ENCODE measurements at places on chromosomes 3 and 15.

DNA sequence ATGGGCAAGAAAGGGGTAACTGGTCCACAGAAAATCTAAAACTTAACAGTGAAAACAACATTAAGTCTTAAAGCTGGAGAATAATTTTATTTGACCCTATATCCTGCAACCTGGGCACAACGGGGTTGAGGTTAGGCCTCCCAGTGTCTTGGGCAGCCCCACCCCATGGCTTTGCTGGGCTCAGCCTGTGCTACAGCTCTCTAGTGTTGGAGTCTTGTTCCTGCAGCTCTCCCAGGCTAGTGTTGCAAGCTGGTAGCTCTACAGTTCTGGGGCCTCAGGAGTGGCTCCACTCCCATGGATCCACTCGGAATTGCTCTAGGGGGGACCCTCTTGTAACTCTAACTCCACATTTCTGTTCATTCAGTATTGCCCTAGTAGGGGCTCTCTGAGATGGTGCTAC is 24.9 kb upstream of the GNB4 start:
- DNase-seq: no peak

DNA sequence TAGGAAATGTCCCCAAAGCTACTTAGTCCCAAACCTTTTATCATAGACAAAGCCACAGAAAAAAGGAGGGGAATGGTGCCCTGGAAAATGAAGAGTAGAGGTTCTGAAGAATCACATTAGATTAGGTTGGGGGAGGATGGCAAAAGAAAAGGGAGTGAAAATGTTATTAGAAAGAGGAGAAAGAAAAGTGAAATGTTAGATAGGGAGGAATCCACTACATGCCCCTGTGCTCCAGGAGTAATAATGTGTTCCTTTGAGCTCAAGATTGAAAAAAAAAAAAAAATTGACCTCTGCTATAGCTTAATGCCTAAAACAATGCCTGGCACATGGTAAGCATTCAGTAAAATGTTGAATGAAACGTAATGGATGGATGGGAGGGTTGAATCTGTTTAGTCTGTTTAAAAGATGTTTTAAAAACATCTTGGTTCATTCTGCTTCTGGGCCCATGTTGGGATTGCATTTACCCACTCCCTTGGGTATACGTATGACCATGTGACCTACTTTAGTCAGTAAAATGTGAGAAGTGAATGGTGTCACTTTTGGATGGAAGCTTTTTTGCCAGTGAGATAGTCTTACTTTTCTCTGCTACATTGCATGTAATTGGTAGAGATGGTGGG is 19.0 kb downstream of the MAPK6 start:
- no peak for DNase-seq

- no peak for DNase-seq
Observed at GRCh38 chr3:18645619-18646018, 220.5 kb upstream of the SATB1 start.

- no peak for DNase-seq
Observed at GRCh38 chr3:147417551-147418295, 8.6 kb downstream of the ZIC1 start.

DNA sequence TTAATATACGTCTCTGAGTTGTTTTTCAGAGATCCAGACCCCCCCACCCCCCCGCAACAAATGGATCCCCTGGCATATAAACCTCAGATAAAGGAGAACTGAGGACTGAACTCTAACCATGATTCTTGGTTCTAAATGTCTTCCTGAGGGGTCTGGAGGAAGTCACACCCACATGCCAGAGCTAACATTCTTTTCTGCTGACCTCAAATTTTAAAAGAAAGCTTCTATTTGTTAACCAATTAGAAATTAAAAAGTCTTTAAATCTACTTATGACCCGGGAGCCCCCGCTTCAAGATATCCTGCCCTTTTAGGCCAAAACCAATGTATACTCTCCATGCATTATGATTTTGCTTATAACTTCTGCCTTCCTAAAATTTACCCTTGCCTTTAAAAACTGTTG is 188.3 kb downstream of the ECT2 start:
- no peak for DNase-seq

GRCh38 chr3:174010907-174011306 is 613.4 kb downstream of the NLGN1 start:
- DNase-seq: no peak

DNA sequence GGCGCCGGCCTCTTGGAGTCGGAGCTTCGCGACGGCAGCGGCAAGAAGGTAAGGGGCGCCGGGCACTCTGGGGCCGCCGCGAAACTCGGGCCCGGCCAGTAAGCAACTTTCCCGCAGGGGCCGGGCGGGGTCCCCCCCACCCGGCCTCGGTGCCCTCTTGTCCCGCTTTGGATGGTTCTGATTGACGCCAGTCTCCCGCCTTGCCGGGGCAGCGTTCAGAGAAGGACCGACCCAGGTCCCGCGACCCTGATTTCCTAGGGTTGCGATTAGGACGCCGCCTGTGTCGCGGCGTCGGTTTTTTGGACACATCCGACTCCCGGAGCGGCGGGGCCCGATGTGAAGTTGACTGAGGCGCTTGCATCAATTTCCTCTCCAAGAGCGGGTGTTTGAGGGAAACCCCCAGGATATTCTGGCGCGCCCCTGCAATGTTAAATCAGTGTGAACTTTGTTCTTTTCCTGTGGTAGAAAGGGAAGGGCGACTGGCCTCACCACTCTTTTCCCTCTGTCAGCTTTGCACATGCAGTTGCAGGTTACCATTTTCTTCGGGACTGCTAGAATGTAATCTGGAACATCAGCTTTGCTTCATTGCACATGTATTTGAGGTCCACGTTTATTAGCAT is 755 bp downstream of the PDE8A start:
- DNase-seq: peak; percentile 59

DNA sequence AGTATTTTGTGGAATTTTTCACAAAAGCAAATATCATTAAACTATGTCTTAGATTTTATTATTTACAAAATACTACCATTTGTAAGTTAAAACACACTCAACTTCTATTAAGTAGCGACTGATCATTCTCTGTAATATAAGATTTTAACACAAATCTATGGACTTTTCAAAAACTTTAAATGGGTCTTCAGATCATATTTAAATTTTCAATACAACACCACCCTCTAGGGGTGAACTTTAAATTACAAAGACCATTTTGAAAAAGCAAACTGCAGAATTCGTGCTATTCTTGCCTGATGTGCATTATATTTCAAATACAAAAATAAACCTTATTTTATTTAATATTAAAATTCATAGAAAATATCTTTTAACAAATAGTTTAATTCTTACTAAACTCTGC is 8.2 kb upstream of the VGLL4 start:
- no peak for DNase-seq

GRCh38 chr3:157417247-157417646 is 19.4 kb upstream of the PTX3 start:
- no peak for DNase-seq

- DNase-seq: no peak
Observed at GRCh38 chr3:9721700-9722060, 9.9 kb upstream of the BRPF1 start.

DNA sequence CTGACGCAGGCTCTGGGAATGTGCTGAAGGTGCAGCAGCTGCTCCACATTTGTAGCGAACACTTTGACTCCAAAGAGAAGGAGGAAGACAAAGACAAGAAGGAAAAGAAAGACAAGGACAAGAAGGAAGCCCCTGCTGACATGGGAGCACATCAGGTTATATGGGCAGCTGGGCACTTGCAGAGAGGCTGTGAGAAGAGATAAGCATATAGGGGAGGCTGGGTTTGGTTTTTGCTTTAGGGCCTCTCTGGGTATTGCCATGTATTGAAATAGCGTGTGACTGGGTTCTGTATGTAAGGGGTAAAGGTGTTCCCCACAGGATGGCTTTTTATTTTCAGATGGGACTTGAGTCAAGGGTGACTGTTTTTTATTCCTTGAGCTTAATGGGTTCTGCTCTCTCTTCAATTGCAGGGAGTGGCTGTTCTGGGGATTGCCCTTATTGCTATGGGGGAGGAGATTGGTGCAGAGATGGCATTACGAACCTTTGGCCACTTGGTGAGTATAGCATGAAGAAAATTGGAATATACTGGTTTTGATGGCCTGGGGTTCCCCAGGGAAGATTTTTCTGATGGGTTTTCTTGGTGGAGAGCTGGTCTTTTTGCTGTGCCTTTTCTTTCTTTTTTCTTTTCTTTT is 7.4 kb downstream of the PSMD2 start:
- DNase-seq: no peak

GRCh38 chr3:64349551-64349950 is 124.3 kb upstream of the PRICKLE2 start:
- no peak for DNase-seq

- DNase-seq: no peak
Observed at GRCh38 chr3:178804606-178805005, 267.0 kb downstream of the ZMAT3 start.

GRCh38 chr3:52670621-52671521 is 14.8 kb downstream of the PBRM1 start:
- no peak for DNase-seq

- DNase-seq: no peak
Observed at GRCh38 chr3:61802772-61803171, 241.4 kb downstream of the PTPRG start.

- DNase-seq: no peak
Observed at GRCh38 chr15:37967788-37968187, 33.3 kb downstream of the TMCO5A start.

DNA sequence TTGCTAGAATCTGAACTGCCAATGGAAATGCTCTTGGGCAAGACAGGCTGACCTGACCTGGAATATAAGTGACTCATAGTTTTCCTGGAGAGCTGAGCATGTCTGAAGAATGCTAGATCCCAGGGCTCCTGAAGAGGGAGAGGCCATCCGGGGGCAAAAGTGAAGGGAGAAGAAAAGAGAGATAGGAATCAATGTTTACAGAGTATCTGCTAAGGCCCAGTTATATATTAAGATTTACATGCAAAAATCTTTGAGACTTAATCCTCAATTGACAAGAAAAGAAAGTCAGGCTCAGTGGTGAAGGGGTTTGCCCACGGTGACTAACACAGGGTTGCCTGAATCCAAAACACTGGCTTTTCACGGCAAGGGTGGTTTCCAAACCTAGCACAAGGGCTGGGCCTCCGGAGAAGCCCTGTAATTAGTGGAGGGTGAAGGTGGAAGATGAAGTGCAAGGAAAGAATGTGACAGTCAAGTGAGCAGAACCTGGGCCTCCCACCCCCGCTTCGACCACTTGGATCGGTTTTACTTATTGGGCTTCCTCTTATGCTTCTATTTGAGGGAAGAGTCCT is 91.7 kb upstream of the FGF12 start:
- DNase-seq: peak; percentile 46

DNA sequence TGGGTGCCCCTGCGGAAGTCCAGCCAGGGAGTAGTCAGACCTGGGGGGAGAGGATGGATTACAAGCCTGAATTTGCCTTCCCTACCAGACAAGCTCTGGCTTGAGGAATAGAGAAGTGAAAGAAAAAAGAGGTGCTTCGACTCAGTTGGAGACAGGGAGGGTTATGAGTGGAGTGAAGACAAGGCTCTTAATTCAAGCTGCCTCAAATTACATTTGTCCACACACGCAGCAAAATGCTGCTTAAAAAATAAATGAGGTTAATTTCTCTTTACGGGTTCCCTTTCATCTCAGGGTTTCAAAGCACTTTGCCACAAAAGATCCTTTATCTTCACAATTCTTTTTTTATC is 49.0 kb upstream of the SLC4A7 start:
- no peak for DNase-seq

DNA sequence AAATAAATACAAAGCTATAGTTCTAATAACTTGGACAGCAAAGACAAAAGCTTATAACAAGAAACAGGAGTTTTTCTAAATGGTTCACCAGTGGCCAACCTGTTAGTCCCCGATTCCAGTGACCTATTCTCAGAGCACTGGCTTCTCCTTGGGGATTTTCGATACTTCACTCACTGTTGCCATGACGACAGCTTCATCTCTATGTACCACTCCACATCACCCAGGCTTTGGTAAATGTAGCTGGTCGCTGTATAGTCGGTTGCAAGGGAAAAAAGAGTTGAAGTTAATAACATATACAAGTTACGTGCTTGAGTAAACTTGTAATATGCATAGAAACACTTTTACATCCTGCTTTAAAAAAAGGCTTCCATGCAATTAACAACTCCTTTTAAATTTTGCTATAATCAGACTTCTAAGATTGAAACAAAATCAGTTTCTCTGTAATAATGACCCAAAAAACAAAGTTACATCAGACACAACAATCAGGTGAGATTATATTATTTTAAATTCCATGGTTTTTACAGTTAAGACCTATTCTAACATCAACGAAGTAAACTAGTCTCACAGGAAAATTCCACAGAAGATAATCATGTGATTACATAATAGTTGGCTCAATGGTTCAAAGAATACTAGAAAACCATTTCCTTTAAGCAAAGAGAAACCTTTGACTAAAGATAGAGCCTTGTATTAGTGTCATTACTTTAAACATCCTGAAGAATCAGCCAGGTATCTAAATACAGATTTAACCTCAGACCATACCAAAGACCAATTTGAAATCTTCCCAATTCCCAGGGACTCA is 2.9 kb downstream of the CCNL1 start:
- DNase-seq: no peak

- DNase-seq: no peak
Observed at GRCh38 chr3:128062033-128062745, 10.0 kb downstream of the SEC61A1 start.

DNA sequence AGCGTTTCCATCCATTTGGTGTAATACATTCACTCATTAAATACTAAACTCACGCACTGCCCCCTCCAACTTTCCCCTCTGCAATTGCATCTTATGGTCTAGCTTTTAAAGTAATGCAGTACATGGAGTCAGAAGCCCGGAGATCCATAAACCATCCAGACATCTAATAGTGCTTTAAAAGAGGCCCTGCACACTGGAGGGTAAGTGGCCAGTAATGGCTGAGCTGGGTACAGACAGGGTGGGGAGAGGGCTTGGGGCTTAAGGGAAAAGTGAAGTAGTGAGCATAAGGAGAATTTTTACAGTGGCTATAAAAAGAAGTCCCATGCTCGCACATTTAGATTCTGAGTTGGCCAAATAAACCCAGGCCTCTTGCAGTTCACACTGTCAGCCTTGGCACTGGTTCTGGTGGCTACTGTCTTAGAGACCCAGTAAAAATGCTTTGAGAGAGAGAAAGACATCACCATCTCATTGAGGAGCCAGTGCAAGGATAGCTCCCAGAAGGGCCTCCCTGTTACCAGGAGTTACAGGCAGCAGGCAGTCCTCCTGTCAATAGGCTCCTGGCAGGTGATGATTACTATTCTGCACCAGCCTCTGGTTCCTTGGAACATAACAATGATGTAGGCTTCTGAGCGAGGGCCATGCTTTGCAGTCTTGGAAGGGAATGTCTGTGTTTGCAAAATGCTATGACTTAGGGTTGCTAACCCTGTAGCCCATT is 112.6 kb upstream of the NEO1 start:
- no peak for DNase-seq

DNA sequence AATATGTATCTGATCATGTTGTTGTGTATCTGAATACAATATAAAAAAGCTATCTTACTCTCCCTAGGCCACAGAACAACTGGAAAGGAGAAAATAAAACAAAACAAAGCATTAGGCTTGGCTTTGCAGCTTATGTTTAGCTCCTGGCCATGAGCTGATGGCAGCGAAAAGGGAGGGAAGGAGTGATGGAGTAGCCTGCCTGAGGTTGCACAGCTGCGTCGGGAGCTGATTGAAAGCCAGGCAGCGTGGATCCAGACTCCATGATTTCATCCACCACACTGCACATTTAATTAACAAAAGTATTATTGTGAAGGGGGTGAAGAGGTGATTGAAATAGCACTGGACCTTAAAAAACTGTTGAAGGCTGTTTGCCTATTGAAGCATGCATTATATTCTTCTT is 212.2 kb downstream of the GABRG3 start:
- DNase-seq: no peak

All from activated CD4-positive, CD25-positive, alpha-beta regulatory T cell treated with anti-CD3 and anti-CD28 coated beads, Interleukin-2, amount 50 U/mL, for 72 hours (primary cell).